Upper lobe of left lung (tissue), 6 donors: ENCODE measurements at places on chromosomes 13 and 19.

DNA sequence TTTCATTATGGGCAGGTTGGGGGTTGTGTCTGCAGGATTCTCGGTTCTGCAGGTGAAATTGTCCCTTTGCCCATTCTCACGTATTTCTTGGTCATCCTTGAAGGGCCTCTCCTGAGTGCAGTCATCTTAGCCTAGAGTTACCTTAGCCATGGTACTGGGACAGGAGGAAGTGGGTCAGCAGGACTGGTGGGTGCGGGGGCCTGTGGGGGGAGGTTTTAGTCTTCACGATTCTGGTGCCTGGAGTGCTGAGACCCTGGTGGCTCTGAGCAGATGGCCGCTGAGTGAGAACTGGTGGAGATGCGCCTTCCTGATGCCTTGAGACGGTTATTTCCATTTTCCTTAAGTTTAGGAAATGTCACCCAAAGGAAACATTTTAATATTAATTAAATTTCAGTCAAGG is 11.8 kb downstream of the COL4A2 start:
- DNase-seq: no peak

DNA sequence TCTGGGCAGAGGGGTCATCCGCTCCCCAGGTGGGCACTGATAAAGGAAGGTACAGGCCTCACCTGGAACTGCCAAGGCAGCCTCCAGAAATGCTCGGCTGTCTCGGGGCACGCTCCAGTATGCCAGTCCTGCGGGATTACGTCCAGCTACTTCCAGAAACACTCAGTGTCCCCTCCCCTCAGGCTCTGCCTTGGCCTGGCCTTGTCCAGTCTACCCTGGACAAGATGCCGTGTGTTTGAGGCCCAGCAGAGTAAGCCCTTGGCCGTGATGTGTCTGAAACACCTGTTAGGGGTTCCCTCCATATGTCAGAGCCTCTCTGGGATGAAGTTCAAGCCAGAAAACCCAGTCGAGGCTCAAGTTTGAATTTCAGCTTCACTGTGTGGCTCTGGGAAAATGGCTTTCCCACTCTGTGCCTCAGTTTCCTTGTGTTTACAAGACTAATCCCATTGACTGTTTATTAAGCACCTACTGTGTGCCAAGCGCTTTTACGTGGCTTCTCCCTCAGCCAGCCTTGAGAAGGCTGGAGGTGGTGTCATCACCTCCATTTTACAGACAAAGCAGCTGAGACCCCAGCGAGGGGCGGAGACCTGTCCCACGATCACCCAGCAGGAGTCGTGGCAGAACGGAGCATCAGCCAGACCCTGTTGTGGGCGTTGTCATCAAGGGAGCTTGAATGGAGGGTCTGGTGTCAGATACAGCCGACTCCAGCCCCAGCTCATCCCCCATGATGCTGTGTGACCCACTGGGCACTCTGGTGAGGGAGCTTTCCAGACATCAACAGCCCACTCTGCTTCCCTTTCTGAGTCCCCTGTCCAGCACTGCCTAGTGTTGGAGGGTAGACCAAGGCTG is 2.0 kb upstream of the PIK3R2 start:
- no peak for DNase-seq

DNA sequence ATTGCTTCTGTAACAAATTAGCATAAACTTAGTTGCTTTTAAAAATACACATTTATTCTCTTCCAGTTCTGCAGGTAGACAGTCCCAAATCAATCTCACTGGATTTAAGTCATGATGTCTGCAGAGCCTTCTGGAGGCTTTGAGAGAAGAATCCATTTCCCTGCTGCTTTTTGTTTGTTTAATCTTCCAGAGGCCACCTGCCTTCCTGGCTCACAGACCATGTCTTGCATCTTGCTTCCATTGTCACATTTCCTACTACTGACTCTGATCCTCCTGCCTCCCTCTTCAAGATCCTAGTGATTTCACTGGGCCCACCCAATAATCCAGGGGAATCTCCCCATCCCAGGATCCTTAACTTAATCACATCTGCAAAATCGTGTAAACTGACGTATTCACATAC is 473.3 kb downstream of the ITGBL1 start:
- DNase-seq: no peak

DNA sequence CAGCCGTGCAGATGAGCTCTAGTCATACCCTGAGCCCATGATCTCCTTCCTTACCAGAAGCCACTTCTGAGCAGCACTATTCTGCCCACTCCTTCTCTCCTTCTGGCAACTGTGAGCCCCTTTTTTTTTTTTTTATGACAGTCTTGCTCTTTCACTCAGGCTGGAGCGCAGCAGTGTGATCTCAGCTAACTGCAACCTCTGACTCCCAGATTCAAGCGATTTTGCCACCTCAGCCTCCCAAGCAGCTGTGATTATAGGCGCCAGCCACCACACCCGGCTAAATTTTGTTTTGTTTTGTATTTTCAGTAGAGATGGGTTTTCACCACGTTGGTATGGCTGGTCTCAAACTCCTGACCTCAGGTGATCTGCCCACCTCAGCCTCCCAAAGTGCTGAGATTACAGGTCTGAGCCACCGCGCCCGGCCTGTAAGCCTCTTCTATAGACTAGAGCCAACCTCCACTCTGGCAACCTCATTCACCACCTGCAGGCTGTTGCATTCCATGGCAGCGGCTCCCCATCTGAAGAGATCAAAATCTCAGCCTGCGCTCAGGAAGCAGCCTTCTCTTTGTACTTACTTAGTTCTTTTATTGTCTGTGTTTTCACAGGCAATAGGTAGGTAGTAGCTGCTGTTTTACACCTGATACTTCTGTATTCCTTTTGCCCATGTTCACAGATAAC is 34.8 kb upstream of the NDFIP2 start:
- no peak for DNase-seq

DNA sequence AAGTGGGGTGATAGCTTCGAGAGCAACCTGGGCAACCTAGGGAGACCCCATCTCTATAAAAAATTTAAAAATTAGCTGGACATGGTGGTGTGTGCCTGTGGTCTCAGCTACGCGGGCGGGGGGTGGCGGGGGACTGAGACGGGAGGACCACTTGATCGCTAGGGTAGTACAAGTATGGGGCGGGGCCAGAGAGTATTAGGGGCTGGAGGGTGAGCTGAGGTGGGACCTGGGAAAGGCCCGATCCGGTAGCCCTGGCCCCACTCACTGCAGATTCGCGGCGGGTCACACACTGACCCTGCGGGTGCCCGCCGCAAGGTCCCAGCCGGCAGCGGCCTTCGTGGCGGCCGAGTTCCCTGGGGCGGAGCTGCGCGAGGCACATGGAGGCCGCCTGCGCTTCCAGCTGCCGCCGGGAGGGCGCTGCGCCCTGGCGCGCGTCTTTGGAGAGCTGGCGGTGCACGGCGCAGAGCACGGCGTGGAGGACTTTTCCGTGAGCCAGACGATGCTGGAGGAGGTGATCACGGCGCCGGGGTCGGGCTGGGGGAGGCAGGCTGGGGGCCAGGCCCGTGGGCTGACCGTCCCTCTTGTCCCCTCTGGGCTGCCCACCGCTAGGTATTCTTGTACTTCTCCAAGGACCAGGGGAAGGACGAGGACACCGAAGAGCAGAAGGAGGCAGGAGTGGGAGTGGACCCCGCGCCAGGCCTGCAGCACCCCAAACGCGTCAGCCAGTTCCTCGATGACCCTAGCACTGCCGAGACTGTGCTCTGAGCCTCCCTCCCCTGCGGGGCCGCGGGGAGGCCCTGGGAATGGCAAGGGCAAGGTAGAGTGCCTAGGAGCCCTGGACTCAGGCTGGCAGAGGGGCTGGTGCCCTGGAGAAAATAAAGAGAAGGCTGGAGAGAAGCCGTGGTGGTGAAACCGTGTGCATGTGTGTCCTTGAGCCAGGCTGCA is 2.0 kb upstream of the ARHGAP45 start:
- peak; percentile 78 for DNase-seq

GRCh38 chr19:4909156-4909896 is at the start of gene UHRF1:
Gene UHRF1, plus strand, starts transcription at chr19:4909501. Its CDS starts 1,385 bp downstream, at chr19:4910886.
- DNase-seq: no peak

DNA sequence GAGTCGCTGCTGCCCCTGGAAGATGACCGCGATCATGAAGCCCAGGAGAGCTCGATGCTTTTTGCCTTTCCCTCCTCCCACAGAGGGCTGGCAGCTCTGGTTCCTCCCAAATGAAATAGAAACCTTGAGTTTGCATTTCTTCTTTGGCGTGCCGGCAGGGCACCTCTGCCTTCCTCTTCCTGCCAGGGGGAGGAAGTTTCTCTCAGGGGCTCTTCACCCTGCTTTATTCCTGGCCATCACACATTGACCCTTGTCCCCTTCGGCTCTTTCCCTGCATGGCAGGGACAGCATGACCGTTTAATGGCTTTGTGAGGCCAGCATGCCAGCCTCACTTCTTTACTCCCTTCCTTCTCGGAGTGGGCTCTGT is 47.9 kb downstream of the ACTN4 start:
- no peak for DNase-seq

DNA sequence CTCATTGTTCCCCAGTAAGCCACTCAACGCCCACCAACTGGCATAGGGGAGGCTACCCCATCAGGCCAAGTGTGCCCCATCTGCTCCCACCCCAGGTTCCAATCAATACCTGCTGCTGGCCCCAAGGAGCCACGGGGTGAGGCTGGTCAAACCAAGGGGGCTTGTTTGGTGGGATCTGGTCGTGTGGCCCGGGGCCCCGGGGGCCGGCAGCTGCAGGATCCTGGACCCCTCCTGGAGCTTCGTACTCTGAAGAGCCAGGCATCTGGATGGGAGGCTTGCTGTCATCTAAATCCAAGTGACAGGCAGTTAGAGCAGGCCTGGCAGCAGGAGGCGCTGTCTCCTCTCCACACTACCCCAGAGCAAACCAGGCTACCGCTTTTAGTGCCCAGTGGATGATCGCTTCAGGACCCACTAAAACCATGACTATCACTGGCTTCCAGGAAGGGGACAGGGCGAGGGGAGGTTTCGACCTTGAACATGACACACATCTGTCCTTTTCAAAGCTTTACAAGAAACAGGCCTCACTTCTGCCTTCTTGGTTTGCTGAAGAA is 14.2 kb downstream of the CHERP start:
- peak; percentile 64 for DNase-seq

- no peak for DNase-seq
These were observed 7.9 kb downstream of the INTS6 start for GRCh38 chr13:51444922-51445321.

DNA sequence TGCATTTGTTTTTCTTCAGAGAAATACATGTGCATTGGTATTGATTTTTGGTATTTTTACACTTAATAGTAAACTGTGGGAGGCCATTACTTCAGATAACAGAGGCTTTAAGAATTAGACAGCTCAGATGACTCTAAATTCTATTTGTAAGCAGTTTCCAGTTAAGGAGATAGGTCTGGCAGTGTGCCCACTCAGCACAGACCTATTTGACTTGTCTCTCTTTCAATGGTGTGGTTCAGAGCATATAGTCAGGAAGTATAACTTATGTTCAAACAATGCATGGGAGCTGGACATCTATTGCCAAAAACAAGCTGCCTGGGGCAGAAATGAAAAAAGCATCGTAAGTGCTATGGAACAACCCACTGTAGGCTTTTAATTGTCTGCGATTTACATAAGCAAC is 370.7 kb downstream of the HS6ST3 start:
- no peak for DNase-seq

DNA sequence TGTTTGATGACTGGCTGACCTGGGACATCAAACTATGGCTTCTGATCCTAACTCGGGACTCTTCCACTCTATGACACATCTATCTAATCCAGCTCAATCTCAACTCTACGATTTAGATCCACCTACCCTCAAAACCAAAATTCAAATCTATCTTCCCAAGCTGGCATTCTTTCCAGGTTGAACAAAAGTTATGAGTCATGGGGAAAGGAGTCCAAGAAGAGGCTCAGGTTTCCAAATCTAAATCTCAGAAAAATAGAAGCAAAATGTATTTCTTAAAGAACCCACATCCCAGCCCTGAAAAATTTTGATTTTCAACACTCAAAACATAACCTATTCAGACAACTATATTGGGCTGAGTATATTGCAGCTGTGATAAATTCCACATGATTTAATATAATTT is 143.9 kb upstream of the IPO5 start:
- no peak for DNase-seq

GRCh38 chr19:42028304-42029216 is 34.5 kb upstream of the ATP1A3 start:
- DNase-seq: no peak

- DNase-seq: no peak
These were observed 1346.0 kb upstream of the SPRY2 start for GRCh38 chr13:81686877-81687276.

- no peak for DNase-seq
These were observed 11.4 kb downstream of the AKT2 start for GRCh38 chr19:40273469-40274360.

- no peak for DNase-seq
These were observed 66.6 kb downstream of the CHST8 start for GRCh38 chr19:33688171-33688992.

DNA sequence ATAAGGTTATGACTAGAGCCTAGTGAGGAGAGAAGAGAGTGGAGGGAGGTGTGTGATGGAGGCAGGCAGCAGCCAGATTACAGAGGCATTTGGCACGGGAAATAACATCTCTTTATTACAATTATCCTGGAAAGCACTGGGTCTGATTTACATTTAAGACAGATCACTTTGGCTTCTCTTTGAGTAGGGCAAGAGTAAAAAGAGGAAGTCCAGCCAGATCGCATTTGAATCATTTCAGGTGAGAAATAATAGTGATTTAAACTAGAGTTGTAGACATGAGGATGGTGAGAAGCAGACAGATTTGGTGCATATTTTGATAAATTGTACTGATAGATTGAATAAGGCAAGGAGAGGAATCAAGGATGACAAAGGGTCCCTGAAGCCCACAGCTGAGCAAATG is 9.6 kb upstream of the SACS start:
- no peak for DNase-seq

DNA sequence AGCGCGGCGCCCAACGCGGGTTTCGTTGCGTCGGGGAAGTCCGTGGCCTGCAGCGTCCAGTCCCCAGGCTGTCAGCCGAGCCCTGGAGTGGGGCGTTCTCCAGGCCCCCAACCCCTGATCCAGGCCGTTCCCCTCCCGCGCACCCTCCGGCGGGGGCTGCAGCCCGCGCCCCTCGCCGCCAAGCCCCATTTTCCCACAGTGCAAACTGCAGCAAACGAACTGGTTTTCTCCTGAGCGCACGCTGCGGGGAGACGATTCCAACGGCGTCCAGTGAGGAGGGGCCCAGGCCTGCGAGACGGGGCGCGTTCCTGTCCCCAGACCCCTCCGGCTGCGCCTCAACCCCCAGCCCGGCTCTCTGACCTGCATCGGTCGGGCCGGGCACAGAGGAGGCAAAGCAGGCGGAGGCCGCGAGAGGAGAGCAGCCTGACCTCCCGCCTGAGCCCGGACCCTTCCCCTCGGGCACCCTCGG is 4.4 kb upstream of the ONECUT3 start:
- peak; percentile 69 for DNase-seq

GRCh38 chr13:80572923-80573316 is 232.0 kb upstream of the SPRY2 start:
- DNase-seq: no peak

- DNase-seq: no peak
These were observed 7.8 kb upstream of the SIGLECL1 start for GRCh38 chr19:51242881-51243630.

DNA sequence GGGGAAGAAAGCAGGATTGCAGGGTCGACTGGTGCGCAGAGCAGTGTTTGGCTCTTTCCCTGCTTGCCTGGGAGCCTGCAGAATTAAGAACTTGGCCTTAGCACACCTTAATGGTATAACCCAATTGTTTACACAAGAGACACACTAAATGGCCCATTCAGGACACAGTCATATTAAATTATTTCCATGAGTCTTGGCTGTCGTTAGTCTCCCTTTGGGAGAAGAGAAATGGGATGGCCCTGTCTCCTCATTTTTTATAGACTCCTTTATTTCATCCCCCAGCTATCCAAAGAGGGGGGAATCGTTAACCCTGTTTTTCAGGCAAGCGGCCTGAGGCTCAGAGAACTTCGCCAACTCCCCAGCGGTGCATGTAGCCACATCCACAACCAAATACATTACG is 282.5 kb downstream of the SUCLA2 start:
- no peak for DNase-seq

GRCh38 chr19:19115954-19116353 is 22.3 kb downstream of the TMEM161A start:
- no peak for DNase-seq
